ENCODE measurements at places on chromosomes 13 and 19. TPM values are rescaled to one million over a fixed set of nuclear protein-coding genes. Genes with fewer than 3 reads are reported as not detected.

The GFY gene
- total RNA-seq: not detected

The SPRY2 gene
- 75.4 TPM for total RNA-seq

The GPR4 gene
- total RNA-seq: 1.8 TPM

The RYR1 gene
- not detected for total RNA-seq

The SYCN gene
- not detected for total RNA-seq

The ZNF317 gene
- 21.4 TPM for total RNA-seq

The IGLON5 gene
- 0.44 TPM for total RNA-seq

The MEX3D gene
- total RNA-seq: 28.2 TPM

The SLITRK6 gene
- not detected for total RNA-seq

The CBARP gene
- total RNA-seq: 1.4 TPM

The CEACAM3 gene
- not detected for total RNA-seq

The SYT5 gene
- total RNA-seq: 0.25 TPM

The CGB3 gene
- not detected for total RNA-seq

The OBI1 gene
- total RNA-seq: 7.2 TPM

The GRK1 gene
- not detected for total RNA-seq

The ZNF253 gene
- 7.3 TPM for total RNA-seq

The PLIN5 gene
- total RNA-seq: 0.59 TPM

The BCKDHA gene
- 30.8 TPM for total RNA-seq

The ZNF45 gene
- 11.5 TPM for total RNA-seq

The ZNF235 gene
- 3.4 TPM for total RNA-seq

The ZNF557 gene
- total RNA-seq: 6.6 TPM

The KXD1 gene
- 87.0 TPM for total RNA-seq

The DCT gene
- not detected for total RNA-seq

The ZNF442 gene
- total RNA-seq: 2.2 TPM

The ZGLP1 gene
- 3.2 TPM for total RNA-seq

The GTF2F2 gene
- total RNA-seq: 15.4 TPM

The TRAPPC5 gene
- 88.0 TPM for total RNA-seq

The SULT2A1 gene
- total RNA-seq: not detected

The LHB gene
- not detected for total RNA-seq

The PRX gene
- 2.4 TPM for total RNA-seq

The NLRP7 gene
- not detected for total RNA-seq

The C13orf42 gene
- total RNA-seq: not detected

The WDR87 gene
- not detected for total RNA-seq

The INSL3 gene
- total RNA-seq: not detected

The LILRA2 gene
- not detected for total RNA-seq
